Left ventricle myocardium superior (tissue), 1 donor: ENCODE measurements at places on chromosomes 7 and 10. TPM values are rescaled to one million over a fixed set of nuclear protein-coding genes. Genes with fewer than 3 reads are reported as not detected.

Gene NME8
- not detected for total RNA-seq

Gene MRPS33
- total RNA-seq, result 125 TPM

Gene MSMB
- total RNA-seq, result not detected

Gene NRG3
- total RNA-seq, result 0.15 TPM

Gene ELMO1
- 13.0 TPM for total RNA-seq

Gene DUSP5
- 7.1 TPM for total RNA-seq

Gene NPFFR1
- total RNA-seq, result 0.02 TPM

Gene SFRP5
- 1.3 TPM for total RNA-seq

Gene EPHB4
- total RNA-seq, result 22.7 TPM

Gene JAZF1
- 23.2 TPM for total RNA-seq

Gene LMOD2
- total RNA-seq, result 431 TPM

Gene ZNF239
- 2.2 TPM for total RNA-seq

Gene CNTNAP2
- 0.22 TPM for total RNA-seq

Gene ANKRD1
- 1,326 TPM for total RNA-seq

Gene ITGA8
- 0.82 TPM for total RNA-seq

Gene TUBB8
- not detected for total RNA-seq

Gene ANKRD22
- not detected for total RNA-seq

Gene C10orf53
- not detected for total RNA-seq

Gene TYW1
- 12.8 TPM for total RNA-seq

Gene SORCS1
- 2.3 TPM for total RNA-seq

Gene POLR3A
- total RNA-seq, result 9.7 TPM

Gene FEZF1
- total RNA-seq, result not detected

Gene TBX20
- 193 TPM for total RNA-seq

Gene ITIH5
- 8.5 TPM for total RNA-seq
